NB4 (cell line): ENCODE measurements at places on chromosomes 4 and X.

DNA sequence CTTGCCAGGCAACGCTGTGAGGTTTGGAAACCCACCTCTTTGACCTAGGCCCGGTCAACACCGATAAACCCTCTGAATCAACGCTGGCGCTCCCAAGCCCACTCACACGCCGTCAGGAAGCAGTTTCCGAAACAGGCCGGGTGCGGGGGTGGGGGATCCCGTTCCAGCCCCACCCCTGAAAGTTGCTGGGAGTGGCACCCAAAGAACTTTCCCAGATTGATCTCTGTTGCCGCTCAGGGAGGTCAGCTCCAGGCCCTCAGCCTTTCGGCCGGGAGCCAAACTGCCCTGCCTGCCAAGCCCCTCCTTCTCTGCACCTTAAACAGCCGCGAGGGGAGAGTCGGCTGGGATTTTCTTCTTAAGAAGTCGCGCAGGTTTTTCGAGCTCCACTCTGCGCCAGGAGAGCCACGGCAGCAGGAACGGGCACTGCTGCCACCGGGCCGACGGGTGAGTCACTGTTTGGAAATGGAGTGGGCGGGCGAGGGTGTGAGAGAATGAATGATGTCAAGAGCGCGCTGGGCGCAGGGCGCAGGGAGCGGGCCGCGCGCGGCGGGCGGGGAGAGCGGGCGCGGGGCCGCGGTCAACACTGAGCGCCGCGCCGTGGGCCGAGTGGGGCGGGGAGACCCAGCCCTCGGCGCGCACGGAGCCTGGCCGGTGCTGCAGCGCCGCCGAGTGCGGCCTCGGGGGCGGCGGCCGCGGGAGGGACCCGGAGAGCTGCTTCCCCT lies at the start of gene SGMS2:
TSS of gene SGMS2 (plus strand) at position 583 of the 722 bp plus-strand sequence. CDS start 70,622 bp downstream, outside the sequence.
- DNase-seq, result peak; percentile 18

DNA sequence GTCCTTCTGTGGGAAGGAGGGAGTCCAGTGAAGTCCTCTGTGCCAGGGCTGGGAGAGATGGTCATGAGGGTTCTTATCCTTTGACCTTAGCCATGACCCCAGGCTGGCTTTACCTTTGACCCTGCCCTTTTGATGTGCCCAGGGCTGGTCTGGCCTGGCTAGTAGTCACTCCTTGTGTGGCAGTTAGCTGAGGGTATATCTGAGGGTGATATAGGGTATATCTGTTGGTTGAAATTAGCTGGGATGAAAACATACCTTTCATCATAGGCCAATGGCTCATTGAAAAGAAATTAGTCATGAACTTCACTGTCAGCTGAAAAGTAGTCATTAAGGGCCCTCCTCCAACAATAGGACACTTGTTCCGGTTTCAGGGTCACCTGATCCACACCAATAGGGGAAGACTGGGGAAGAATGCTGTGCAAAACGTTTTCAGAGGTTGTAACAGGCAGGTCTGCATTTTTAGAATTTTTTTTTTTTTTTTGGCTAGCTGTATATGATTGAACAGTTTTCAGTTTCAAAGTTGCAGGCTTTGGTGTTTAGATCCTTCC lies 74.6 kb upstream of the STOX2 start:
- no peak for DNase-seq

- DNase-seq, result no peak
Measured at GRCh38 chr4:113972781-113973180, 6.7 kb downstream of the ARSJ start.

DNA sequence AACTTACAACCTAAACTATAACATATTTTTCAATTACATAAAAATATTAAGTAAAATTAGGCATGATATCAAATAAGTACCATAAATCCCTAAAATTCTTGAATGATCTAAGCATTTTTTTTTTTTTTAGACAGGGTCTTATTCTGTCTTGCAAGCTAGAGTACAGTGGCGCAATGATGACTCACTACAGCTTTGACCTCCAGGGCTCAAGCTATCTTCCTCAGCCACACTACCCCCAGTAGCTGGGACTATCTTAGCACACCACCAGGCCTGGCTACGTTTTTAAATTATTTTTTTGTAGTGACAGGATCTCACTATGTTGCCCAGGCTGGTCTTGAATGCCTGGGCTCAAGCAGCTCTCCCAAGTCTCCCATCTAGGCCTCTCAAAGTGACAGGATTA lies 1042.3 kb downstream of the FSTL5 start:
- peak; percentile 56 for DNase-seq

GRCh38 chr4:184907216-184907615 lies 81.4 kb upstream of the ACSL1 start:
- peak; percentile 45 for DNase-seq

- DNase-seq, result no peak
Measured at GRCh38 chrX:139199933-139200332, 330.6 kb upstream of the F9 start.

DNA sequence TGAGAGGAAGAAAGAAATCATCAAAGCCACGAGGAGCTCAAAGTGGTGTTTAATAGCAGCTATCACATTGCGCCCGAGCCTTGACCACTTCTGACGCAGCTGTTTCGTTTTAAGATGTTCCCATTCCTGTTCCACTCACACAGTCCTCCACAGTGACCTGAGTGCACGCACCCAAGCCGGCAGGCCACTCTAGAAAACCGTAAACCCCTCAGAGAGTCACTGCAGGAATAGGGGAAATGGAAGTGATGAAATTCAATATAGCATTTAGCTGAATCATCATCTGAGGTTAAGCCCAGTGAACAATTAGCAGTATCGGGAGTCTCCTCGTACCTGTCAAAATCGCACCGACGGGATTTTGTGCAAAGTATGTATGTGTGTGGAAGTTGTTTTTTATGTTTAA lies 17.9 kb upstream of the HAND2 start:
- DNase-seq, result peak; percentile 83

GRCh38 chr4:61614231-61614630 lies 414.1 kb downstream of the ADGRL3 start:
- no peak for DNase-seq

- no peak for DNase-seq
Measured at GRCh38 chrX:10569946-10570345, 50.4 kb downstream of the MID1 start.
